ENCODE measurements at places on chromosomes 12 and 14. TPM values are rescaled to one million over a fixed set of nuclear protein-coding genes. Genes with fewer than 3 reads are reported as not detected.

FAIM2 gene
- total RNA-seq = 1.2 TPM

KRT2 gene
- not detected for total RNA-seq

DNA sequence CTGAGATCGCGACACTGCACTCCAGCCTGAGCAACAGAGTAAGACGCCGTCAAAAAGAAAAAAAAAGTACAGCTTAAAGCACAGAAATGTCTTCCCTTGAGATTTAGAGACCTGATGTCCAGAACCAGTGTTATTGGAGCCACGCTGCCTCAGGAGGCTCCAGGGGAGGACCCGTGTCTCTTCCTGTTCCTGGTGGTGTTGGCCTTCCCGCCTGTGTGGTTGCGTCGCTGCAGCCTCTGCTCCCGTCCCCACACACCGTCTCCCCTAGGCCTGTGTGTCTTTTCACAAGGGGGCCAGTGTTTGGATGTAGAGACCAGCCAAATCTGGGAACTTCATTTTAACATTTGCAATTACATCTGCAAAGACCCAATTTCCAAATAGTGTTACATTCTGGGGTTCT, 8.6 kb upstream of the FBRSL1 start:
- DNase-seq = no peak

DNA sequence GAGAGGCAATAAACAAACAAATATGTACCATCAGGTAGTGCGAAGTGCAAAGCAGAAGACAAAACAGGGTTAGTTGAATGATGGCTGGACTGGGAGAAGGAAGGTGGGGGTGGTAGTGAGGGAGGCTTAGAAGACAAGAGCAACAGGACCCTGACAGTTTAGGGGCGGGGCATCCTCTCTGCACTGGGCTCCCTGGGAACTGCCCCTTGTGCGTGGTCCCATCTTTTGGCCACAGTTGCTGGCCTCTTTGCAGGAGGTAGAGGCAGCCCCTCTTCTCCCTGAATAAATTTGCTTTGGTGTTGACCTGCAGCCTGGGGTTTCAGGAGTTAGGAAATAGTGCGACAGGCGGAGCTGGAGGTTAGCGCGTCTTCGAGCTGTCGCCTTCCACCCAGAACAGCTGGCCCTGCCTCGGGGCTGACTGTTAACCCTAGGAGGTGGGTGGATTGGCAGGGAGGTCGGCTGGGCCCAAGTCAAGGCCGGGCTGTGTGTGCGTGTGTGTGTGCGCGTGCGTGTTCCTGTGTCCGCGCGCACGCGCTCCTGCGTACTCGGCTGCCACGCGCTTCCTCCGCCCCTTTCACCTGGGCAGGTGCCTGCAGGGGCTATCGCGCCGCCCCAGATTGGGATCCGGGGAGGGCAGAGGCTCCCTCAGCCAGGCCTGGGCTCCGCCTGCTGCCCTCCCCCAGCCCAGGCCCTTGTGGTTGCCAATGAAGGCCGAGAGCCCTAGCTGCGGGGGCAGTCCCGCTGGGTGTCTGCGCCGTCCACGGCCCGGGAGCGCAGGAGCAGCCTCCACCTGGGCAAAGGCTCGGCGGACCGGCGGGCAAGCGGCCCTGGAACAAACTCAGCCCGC, 180.8 kb downstream of the ADCK1 start:
- DNase-seq = peak; percentile 47

RBMS2 gene
- 12.9 TPM for total RNA-seq

A2M gene
- total RNA-seq = 0.03 TPM

GRCh38 chr12:100926669-100927248, 132.2 kb downstream of the ANO4 start:
- peak; percentile 84 for DNase-seq

KRT3 gene
- total RNA-seq = not detected

- no peak for DNase-seq
Observed at GRCh38 chr14:77055981-77056380, 27.5 kb upstream of the IRF2BPL start.

TAS2R30 gene
- total RNA-seq = 7.9 TPM

GRCh38 chr12:107349008-107349747, 255.8 kb upstream of the CRY1 start:
- DNase-seq = peak; percentile 24

RNU4-1 gene
- under 0.01 TPM for total RNA-seq

DNA sequence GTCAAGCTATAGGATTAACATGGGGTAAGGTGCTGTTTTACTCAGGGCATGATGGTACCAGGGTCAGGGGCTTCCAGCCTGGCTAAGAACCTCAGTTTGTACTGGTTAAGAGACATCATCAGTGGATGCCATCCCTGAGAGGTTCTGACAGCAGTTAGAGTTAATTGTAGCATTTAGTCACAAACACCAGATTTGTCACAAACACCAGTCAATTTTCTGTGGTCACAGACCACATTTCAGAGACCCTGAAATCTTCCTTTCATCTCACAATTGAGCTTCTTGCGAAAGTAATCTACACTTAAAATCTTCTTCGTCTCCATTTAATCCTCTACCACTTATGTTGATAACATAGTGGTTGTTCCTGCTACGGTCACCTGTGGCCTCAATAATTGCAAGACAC, 143.0 kb upstream of the EGLN3 start:
- no peak for DNase-seq

DNA sequence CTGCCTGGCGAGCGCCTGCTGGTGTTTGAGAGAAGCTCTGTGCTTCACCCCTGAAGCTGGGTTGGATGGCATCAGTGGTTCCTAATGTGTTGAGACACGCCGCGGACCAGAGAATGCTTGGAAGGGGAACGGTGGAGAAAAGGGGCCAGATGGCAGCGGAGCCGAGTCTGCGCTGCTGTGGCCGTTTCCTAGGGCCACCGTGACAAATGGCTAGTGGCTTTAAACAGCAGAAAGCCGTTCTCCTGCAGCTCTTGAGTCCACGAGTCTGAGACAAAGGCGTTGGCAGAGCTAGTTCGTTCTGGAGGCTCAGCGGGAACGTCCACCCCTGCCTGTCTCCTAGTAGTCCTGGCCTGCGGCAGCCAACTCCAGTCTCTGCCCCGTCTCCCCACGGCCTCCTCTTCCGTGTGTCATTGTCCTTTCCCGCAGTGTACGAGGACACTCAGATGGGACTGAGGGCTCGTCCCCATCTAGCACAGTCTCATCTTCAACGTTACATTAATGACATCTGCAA, 103.6 kb downstream of the ADGRD1 start:
- DNase-seq = no peak

DNA sequence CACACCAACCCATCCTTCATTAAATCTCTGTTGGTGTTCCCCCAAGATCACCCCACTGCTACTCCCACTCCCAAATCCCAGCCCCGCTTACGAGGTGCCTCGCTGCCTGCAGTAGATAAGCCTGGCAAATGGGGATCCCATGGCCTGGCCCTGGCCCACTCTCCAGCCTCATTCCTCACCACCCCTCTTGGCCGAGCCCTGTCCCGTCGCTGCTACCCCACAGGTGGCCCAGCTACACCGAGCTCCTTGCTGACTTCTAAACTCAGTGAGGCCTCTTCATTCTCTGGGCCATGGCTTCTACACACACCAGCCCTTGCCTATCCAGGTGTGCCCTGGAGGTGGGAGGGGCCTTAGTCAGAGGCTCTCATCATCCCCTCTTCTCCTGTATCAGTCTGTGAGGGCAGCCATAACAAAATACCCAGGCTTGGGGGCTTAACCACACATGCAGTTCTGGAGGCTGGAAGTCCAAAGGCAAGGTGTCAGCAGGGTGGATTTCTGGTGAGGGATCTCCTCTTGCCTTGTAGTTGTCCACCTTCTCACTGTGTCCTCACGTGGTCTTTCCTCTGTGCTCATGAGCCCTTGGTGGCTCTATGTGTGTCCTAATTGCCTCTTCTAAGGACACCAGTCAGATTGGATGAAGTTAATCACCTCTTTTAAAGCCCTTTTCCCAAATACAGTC, 92.8 kb downstream of the PRMT8 start:
- DNase-seq = no peak

SLCO1B1 gene
- total RNA-seq = not detected

DNA sequence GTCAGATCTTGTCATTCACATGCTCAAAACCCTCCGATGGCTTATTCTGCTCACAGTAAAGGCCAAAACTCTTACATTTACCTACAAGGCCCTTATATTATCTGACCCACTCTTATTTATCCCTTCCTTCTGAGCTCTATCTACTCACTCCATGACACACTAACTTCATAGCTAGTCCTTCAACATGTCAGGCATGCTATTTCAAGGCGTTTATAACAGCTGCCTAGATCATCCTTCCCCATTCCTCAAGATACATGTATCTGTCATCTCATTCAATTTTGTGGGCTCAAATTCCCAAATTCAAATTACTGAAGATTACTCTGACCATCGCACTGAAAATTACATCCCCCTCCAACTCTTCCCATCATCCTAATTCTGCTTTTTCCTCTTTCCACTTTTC, 6.9 kb downstream of the MIS18BP1 start:
- DNase-seq = no peak

DNA sequence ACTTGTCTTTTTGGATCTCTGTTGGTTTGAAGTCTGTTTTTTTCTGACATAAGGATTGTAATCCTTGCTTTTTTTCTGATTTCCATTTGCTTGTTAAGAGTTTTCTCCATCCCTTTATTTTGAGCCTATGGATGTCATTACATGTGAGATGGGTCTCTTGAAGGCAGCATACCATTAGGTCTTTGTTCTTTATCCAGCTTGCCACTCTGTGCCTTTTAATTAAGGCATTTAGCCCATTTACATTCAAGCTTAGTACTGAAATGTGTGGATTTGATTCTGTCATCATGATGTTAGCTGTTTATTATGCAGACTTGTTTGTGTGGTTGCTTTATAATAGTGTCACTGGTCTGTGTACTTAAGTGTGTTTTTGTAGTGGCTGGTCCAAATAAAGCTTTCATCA, 100.0 kb downstream of the CCDC91 start:
- no peak for DNase-seq

GRCh38 chr14:33590891-33591630, 359.8 kb downstream of the EGLN3 start:
- no peak for DNase-seq

DNA sequence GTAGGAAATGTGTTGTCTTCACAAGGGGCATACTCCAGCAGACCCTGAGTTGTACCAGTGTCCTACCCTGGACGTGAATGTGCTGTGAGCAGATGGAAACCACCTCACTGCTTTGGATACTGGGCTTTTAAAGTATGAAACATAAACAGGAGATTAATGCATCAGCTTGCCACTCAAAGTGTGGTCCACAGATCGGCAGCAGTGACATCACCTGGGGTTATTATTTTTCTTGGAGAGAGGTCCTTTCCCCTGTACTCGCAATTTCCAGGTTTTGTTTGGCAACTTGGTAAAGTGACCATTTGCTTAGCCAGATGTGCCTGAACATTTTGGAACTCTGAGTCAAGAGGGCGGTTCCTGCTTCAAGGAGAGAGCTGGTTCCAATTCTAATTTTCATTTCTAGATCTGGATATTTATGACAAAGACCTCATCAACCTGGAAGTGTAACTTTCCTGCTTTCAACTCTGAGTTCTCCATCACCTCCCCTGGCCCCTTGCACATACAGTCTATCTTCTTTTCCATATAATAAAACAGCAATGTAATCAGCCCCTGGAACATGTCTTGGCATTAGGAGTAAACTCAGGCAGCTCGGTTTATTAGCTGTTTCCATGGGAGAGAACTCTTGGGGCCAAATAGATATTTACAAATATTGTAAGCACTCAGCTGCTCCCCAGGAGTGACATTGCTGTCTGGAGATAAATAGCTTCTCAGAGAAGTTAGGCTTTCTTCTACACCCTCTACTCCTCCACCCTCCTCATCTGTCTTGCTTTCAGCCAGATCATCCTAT, 237.0 kb upstream of the TBX3 start:
- no peak for DNase-seq

GRCh38 chr12:101968770-101969169, 91.4 kb downstream of the DRAM1 start:
- DNase-seq = no peak

DNA sequence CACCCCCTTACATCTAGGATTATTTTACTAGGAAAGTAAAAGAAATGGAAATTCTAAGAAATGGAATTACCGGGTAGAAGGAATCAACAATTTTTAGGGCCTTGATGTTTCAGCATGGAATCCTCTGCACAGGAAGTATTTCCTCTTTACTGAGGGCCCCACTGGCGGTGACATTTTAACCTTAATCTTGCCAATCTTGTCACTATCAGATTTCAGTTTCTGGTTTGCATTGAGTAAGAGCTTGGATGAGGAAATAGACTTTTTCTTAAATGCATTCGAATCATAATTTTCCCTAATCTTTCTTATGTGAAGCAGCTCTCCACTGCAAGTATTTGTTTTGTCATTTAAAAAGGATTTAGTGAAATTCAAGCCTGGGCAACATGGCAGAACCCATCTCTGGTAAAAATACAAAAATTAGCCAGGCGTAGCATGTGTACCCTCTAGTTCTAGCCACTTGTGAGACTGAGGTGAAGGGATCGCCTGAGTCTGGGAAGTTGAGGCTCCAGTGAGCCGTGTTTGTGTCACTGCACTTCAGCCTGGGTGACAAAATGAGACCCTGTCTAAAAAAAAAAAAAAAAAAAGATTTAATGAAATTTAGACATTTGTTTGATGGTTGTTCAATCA, 40.7 kb downstream of the TPCN1 start:
- no peak for DNase-seq

GRCh38 chr12:1579651-1580435, 14.5 kb downstream of the FBXL14 start:
- DNase-seq = peak; percentile 93

GRCh38 chr14:100662879-100663760, 63.6 kb upstream of the DLK1 start:
- DNase-seq = peak; percentile 81

GRCh38 chr12:31288381-31288780, 37.6 kb downstream of the SINHCAF start:
- DNase-seq = no peak

ACRBP gene
- 2.7 TPM for total RNA-seq

DNA sequence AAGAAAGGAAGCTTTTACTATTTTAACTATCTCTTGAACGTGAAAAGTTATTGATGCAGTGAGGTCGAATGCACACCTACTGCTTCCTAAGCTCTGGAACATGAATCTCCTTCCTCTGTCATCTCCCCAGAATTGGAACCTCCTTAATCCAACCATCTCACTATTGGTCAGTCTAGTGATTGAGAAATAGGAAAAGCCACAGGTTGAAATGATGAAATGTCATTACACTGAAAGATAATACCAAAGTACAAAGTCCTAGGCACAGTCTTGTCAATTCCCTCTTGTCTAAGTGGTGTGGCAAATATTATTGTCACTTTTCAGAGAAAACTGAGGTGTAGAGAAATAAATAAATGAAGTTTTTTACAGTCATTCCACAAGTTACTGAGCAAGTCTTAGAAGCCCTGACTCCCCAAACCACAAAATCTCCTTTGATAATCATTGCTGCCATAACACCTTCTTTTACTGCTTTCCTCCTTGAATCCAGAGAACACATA, 19.5 kb upstream of the HIGD1C start:
- no peak for DNase-seq
